D341Med (cell line): ENCODE measurements at places on chromosomes 6 and 20.

DNA sequence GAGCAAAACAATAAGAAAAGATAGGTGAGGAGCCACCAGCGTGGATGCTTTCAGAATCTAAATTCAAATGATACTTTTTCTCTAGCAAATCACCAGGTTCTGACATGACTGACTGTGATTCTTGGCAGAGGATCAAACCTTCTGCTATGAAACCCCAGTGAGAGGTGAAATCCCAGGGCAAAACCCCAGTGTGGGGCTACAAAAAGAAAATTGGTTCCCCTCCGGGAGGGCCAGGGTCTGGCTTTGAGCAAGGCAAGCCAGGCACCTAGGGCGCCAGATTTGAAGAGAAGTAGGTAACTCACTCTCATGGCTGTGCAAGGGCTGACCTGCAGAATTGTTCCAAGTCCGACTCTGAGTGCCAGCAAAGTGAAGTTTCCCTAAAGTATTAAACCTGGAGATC lies 20.2 kb upstream of the RALGAPA2 start:
- DNase-seq, result no peak

- DNase-seq, result no peak
Measured at GRCh38 chr20:63176034-63176426, 39.9 kb downstream of the YTHDF1 start.

DNA sequence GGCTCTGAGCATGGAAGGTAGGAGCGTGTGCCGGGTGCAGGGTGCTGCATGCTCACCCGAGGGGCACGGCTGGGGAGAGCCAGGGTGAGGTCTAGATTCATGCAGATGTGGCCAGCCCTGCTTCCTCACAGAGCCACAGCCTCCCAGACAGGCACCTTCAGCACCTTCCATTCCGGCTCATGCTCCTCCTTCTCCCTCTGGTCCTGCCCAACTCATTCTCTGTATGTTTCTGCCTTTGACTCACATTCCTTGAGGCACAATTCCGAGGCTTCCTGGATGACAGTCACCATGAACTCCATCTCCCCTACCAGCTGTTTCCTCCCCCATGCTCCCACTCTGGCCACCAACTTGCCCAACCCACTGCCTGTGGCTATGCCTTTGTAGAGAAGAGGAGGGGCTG lies 35.4 kb downstream of the DACT2 start:
- DNase-seq, result no peak

DNA sequence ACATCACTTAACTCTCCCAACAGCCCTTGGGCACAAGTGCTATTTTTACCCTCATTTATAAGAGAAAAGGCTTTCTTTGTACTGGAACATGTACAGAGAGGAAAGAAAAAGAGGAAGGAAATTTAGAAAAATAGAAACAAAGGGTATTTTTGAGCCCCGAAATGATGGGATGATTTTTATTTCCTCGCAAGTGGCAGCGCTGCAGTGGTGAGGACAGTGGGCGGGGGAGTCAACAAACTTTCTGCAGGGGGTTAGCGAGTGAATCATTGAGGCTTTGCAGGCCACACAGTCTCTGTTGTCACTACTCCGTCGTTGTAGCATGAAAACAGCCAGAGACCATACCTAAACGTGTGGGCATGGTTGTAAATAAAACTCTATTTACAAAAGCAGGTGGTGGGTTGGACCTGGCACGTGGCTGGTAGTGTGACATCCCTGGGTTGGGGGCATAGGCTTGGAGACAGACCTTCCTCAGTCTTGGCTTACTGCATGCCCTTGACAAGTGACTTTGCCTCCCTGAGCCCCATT lies 25.5 kb upstream of the OCSTAMP start:
- DNase-seq, result no peak

DNA sequence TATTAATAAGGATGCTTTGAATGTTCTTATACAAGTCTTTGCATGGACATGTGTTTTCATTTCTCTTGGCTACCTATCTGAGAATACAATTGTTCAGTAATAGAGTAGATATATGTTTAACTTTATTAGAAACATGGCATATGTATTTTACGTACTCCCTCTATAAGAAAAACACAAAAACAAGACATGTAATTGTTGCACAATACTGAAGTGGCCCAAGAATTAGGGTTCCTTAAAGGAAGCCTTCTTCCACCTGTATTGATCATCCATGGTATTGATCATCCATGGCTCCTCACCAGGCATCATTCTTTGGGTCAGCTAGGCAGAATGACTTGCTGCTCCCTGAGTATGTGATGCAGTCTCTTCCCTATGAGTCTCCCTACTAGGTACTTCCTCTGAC lies 20.2 kb upstream of the HIVEP2 start:
- no peak for DNase-seq

- DNase-seq, result no peak
Measured at GRCh38 chr6:157430834-157431233, 49.8 kb downstream of the ZDHHC14 start.

DNA sequence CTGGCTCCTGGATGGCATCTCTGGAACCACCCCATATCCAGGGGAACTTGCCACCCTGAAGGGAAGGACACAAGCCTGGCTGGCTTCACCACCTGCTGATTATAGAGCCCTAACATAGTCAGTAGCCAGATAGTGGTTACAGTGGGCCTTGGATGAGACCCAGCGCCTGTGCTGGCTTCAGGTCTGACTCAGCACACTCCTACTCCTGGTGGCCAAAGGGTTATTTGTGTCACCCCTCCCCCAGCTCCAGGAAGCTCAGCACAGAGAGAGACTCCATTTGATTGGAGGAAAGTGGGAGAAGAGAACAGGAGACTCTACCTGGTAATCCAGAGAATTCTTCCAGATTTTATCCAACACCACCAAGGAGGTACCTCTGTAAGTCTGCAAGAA lies 12.8 kb downstream of the SNX14 start:
- DNase-seq, result no peak

GRCh38 chr6:4017058-4017739 lies 61.7 kb downstream of the FAM217A start:
- no peak for DNase-seq

- no peak for DNase-seq
Measured at GRCh38 chr6:21340573-21340972, 253.0 kb upstream of the SOX4 start.

GRCh38 chr20:8757146-8757545 lies 311.7 kb upstream of the PLCB4 start:
- DNase-seq, result no peak

DNA sequence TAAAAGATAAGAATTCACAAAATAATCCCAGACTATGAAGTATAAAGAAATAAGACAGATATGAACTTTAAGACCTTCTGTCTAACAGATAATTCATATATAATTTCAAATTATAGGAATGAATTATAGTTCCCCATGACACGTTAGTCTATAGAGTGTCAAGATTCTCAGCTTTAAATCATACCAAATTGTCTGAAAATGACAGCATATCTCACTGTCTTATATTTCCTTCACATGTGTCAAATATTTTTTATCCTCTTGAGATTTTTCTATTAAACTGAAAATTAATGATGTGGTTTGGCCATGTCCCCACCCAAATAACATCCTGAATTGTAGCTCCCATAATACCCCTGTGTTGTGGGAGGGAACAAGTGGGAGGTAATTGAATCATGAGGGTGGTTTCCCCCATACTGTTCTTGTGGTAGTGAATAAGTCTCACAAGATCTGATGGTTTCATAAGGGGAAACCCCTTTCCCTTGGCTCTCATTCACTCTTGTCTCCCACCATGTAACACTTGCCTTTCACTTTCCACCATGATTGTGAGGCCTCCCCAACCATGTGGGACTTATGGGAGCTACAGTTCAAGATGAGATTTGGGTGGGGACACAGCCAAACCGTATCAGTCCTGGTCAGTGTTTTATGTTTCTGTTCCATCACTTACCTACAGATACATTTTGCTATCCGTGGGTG lies 825.3 kb upstream of the GJE1 start:
- no peak for DNase-seq

GRCh38 chr6:117165911-117166499 lies 99.4 kb upstream of the VGLL2 start:
- no peak for DNase-seq

- no peak for DNase-seq
Measured at GRCh38 chr6:37289931-37290330, 32.0 kb upstream of the TMEM217 start.

- no peak for DNase-seq
Measured at GRCh38 chr6:72461144-72461543, 160.7 kb upstream of the KCNQ5 start.

- DNase-seq, result no peak
Measured at GRCh38 chr20:25022680-25023079, 30.1 kb upstream of the APMAP start.

- DNase-seq, result no peak
Measured at GRCh38 chr6:109092074-109092473, 2.6 kb downstream of the SESN1 start.

- DNase-seq, result no peak
Measured at GRCh38 chr6:129098061-129098553, 215.2 kb downstream of the LAMA2 start.

DNA sequence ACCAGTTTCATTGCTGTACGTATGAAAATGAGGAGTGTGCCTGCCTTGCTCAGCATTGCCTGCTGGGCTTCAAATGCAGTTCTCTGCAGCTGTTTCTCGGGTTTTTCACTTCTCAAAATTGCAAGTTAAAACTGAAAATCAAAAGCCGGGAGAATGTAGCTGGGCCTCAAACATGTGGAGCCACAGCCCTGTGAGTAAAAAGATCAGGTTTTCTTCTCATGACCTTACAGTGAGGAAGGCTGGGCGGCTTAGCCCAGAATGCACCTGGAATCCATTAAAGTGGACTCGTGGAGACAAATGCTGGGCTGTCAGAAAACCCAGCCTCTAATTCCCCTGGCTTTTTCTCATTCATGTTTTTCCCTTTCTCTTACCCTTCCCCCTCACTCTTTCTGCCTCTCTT lies 34.4 kb downstream of the DSE start:
- DNase-seq, result no peak

GRCh38 chr6:36938536-36938935 lies 16.0 kb upstream of the PI16 start:
- no peak for DNase-seq

DNA sequence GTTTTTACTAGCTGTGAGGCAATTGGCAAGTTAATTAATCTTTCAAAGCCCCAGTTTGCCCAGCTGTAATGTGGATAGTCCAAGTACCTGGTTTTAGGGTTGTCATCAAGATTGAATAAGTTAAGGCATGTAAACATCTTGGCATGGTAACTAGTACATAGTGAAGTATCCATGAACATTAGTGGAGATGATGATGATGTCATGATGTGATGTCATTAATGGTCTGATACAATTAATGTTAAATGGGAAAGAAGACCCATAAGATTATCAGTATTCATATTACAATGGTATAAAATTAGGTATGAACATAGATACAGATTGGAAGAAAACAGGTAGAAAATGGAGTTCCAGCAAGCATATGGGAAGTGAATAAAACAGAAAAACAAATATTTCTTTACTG lies 5.3 kb downstream of the EPB41L1 start:
- DNase-seq, result no peak

GRCh38 chr20:48711696-48712464 lies 115.9 kb downstream of the PREX1 start:
- DNase-seq, result no peak

DNA sequence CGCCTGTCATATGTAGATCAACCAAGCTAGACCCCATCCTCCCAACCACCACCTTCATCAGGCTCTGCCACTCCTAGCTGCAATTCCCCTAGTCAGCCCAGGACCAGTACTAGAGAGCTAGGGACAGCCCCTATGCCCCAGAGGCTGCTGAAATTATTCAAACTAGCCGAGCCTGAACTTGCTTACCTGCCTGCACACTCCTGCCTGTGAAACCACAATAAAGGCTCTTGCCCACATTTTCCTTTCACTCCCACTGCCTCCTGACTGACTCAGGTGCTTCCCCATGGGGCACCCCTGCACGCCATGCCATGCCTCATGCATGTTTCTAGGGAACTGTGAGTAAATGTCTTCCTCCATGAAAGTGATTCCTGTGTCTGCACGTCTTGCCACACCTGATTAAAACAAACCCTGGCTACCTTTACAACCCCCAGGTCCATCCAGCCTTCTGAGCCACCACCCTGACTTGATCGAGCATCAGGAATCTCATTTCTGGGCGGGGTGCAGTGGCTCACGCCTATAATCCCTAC lies 66.5 kb upstream of the IER3 start:
- DNase-seq, result no peak

- DNase-seq, result no peak
Measured at GRCh38 chr20:17936286-17936760, 32.3 kb downstream of the SNX5 start.

DNA sequence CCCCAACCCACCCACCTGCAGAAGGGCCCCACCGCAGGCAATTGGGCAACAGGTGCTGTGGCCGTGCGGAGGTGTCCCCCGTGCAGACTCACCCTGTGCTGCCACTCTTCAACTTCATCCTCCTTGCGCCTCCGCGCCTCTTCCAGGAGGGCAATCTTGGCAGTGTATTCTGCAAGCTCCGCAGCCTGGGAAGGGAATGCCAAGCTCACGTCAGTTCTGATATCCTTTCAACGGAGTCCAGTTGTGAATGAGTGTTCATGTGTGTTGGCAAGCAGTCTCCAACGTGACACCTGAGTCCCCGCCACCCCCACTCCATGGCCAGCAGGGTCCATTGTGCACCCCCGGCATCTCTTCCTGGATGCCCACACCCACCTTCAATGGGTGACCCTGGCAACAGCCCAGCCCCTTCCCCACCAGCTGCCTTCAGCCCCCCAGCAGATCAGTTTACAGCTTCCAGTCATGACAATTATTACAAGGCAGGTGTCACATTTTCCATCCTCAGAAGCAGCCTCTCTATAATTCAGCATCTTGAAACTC lies 49.9 kb downstream of the EZR start:
- DNase-seq, result no peak

DNA sequence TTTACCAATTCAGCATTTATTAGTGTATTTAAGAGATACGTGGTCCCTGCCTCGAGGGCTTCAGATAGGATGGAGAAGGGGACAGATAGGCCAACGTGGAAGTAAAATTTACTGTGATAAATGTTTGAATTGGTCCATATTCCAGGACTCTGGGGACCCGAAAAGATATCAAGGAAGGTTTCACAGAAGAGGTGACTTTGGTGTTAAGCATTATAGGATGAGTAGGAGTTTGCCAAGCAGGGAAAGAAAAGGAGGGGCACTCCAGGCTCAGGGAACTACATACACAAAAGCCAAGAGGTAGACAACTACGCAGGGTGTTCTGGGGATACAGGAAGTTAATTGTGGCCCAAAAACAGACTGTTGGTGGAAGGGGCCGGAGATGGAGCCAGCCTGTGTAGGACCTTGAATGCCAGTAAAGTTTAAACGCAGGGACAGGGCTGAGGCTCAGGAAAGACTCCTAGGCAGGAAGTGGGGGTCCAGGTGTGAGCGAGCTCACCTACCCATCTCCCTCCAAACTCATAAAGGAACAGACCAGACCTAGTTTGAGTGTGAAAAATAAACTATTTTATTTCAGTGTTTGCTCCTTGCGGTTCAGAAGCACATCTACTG lies 37.0 kb downstream of the TGM2 start:
- DNase-seq, result no peak

DNA sequence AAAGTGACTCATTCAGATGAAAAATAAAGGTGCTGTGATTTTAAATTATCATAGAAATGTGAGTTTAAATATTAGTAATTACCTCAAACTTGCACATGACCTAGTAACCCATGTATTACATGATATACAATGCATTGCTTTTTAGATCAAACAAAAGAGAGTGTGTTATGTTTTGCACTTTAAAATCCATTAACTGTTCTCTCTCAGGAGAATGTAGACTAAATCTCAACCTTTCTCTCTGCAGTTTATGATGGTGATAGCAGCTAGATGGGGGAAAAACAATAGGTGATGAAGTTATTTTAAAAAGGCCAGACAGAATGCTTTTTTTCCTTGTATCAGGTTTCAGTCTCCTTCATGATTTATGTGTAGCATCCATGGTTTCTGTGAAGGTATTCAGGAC lies 404.4 kb upstream of the RNF217 start:
- DNase-seq, result no peak
